ENCODE measurements at places on chromosomes 7 and 10.

- DNase-seq: no peak
These were observed 78.1 kb downstream of the CDK1 start for GRCh38 chr10:60856405-60856804.

DNA sequence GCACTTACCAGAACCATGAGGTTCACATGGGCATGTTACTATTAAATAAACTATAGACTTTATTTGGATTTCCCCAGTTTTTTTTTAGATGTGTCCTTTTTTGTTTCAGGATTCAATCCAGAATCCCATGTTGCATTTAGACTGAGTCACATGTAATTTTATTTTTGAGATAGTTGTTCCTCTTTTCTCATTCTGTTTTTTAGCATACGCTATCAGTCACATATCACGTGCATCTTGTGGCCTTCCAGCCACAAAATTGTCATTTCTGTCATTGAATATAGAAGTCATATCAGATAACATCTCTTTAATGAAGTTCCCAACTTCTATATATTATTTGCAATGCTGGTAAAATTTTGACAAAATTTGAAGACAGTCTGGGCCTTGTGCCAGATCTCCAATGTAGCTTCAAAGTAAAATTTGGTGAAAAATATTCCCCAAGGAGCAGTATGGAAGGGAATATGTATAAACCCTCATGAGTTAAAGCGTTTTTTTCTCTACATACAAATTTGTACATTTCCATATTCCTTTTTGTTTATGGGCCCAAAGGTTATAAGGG, 132.3 kb upstream of the MKI67 start:
- DNase-seq: no peak

- DNase-seq: no peak
These were observed 641.8 kb upstream of the FOXK1 start for GRCh38 chr7:4040109-4040928.

DNA sequence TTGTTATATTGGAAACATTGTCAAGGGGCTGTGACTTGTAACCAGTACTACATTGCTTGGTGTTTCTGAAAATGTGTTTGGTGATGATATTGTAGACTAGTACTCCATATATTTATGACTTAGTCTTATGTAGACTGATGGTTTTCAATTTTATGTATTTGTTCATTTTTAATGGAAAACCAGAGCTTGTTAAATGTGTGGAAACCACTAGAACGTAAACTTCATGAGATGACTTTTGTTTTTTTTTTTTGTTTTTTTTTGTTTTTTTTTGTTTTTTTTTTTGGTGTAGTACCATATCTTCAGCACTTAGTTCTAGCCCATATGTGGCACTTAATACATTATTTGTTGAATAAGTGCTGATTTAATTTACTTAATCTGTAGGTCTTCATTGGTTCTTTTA, 518.6 kb downstream of the AUTS2 start:
- no peak for DNase-seq

- DNase-seq: no peak
These were observed 190.9 kb upstream of the CXCL12 start for GRCh38 chr10:44575601-44576380.

DNA sequence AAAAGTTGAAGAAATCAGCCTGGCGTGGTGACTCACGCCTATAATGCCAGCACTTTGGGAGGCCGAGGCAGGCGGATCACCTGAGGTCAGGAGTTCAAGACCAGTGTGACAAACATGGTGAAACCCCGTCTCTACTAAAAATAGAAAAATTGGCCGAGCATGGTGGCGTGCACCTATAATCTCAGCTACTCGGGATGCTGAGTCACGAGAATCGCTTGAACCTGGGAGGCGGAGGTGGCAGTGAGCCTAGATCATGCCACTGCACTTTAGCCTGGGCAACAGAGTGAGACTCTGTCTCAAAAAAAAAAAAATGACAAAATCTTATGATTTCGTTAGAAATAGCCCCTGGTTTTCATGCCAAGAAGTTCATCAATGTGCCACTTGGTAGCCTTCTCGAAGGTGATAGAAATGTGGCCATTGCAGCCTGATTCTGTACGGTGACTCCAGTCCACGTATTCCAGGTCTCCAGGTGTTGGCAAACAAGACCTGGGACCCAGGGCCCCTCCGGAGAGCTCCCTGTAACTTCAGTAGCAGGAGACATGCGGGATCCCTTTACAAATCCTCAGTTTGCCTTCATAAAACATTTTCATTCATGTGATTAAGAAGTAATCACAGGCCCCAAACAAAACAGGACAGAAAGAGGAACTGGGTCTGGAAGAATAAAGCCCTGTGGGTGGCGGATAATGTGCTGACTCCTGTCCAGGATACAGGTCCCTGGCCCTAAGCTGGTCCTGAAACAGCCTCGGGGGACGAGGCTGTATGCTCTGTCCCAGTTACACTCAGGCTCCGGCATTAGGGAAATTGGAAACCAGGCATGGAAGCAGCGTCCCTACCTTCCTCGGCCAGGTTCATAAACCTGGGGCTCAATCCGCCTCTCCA, 207.3 kb upstream of the SH2B2 start:
- DNase-seq: no peak

GRCh38 chr10:78078539-78079330, 45.1 kb downstream of the RPS24 start:
- no peak for DNase-seq

DNA sequence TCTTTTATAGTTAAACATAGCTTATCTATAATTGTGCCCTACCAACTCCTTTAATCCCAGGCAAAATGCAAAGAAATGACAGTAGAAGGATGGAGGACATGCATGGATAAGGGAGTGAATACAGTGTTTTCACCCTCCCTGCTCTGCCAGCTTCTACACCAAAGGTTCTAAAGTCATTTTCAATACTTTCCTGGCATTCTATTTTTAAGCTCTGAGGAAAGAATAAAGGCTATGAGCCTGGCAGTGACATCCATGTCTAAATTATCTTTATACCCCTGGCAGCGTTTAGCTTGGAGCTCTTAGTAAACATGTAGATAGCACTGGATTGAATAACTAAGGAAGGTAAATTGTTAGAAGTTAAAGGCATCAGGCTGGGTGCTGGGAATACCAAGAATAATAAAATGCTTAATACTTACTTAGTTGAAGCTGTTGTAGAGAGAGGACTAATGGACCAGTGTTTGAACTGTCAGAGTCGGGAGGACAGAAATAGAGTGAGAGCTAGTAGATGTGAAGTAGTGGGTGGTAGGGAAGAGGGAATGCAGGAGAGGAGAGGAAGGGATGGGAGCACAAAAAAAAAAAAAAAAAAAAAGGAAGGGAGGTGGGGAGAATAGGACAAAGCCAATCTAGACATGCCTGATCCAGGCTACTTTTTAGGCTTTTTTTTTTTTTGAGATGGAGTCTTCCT, 518.9 kb downstream of the GALNT17 start:
- no peak for DNase-seq

GRCh38 chr10:8321990-8322389, 267.5 kb downstream of the GATA3 start:
- DNase-seq: no peak

DNA sequence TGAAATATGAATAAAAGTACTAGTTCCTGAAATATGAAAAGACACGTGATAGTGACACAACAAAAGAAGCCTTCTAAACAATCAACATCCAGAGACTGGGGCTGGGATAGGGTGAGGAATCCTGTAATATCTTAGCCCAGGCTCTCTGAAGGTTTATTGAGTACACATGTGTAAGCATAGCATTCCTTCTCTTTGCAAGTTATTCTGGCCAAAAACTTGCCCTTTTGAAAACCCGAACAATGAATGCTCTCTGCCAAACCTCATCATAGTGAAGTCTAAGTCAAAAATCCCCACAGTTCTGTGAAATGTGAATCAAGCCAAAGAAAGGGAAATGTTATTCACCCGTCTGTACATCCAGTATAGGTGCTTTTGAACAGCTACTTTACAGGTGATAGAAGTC, 11.6 kb downstream of the SEMA3D start:
- DNase-seq: no peak

DNA sequence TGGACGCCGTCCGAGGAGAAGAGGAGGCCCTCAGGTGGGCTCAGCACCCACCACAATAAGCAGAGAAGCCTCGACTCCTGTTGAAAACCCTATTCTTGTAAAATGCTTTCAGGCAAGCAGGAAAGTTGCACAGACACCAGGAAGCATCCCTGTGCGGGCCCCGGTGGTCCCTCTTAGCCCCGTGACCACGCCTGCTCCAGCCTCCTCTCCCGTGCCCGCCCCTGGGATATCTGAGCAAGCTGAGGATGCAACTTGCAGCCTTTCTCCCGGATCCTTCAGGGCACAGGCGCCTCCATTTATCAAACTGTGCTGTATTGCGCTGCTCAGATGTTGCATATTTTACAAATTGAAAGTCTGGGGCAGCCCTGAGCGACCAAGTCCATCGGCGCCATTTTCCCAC, 72.7 kb downstream of the CFAP46 start:
- no peak for DNase-seq

DNA sequence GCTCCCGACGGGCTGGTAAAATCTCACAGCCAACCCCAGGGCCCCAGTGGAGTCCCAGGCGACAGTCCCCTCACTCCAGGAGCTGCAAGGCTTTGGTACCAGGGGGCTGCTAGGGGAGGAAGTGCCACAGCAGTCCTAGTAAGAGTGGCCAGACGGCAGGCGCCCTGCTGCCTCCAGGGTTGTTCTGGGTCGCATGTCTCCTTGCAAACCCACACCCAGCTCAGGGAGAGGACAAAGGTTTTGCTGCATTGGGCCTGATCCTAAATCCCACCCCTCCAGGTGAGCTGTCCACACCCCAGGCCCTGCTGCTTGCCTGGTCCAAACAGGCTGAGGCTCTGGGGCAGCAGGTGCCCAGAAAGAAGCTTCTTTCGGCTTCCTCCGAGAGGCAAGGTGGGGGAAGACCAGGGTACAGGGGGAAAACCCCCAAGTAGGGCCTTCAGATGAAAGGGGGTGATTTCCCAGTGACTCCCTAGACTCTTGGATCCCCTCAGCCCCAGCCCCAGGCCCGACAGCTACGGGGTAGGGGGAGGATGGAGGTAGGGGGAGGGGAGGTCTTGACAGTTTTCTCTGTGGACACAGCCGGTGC, 4.2 kb upstream of the KCP start:
- DNase-seq: no peak

DNA sequence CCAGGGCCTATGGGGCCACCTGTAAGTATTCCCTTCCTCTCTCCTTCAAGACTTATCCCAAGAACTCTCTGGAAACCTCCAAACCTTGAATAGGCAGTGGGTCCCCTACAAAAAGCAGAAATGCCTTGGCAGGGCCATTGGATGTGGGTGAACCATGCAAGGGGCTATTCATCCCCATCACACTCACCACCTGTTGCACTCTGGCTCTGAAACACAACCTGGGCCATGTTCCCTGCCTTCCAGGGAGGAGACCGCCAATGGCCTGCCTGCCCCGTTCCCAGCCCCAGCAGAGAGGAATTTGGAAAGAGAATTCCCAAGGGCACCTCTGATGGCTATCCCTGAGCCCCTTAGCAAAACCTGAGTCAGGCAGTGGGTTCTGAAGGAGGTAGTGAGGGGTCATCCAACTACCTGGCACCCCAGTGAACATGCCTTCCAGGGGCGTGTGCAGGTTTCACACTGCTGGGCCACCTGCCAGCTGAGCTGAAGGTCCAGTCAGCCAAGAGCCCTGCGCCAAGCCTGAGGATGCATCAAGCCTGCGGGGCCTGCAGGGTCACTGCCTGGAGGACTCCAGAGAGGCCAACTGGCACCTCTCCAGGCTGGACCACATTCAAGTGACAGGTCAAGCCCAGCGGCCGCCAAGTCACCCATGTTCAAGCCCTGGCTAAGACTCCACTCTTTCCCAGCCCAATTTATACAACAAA, 101.3 kb downstream of the COL13A1 start:
- DNase-seq: no peak

DNA sequence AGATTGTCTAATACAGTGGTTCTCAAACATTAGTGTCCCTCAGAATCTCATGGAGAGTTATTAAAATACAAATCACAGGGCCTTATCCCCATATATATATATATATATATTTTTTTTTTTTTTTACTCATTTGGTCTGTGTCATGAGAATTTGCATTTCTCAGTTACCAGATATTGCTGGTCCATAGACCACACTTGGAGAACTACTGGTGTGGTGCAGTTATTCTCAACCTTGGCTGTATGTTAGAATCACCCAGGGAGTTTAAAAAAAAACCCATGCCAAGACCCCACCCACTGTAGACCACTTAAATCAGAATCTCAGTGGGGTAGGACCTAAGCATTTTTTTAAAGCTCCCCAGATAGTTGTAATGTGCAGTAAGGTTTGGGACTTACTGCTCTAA, 179.9 kb downstream of the AUTS2 start:
- DNase-seq: no peak

DNA sequence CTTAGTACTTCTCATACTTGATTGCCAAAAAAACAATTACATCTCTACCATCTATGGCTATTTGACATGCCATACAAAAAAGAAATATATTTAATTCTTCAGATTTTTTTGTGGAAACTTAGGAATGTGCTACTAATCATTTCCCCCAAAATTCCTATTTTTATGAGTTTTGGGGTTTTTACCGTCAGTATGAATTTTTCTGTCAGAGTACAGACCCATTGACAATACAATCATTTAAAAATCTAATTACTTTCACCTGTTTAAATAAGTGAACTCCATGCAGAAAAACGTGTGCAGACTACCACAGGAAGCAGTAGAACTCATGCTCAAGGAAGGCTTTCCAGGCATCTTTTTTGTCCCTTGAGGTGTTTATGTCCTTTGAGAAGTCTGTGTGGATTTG, 48.8 kb upstream of the FOXP2 start:
- DNase-seq: no peak

DNA sequence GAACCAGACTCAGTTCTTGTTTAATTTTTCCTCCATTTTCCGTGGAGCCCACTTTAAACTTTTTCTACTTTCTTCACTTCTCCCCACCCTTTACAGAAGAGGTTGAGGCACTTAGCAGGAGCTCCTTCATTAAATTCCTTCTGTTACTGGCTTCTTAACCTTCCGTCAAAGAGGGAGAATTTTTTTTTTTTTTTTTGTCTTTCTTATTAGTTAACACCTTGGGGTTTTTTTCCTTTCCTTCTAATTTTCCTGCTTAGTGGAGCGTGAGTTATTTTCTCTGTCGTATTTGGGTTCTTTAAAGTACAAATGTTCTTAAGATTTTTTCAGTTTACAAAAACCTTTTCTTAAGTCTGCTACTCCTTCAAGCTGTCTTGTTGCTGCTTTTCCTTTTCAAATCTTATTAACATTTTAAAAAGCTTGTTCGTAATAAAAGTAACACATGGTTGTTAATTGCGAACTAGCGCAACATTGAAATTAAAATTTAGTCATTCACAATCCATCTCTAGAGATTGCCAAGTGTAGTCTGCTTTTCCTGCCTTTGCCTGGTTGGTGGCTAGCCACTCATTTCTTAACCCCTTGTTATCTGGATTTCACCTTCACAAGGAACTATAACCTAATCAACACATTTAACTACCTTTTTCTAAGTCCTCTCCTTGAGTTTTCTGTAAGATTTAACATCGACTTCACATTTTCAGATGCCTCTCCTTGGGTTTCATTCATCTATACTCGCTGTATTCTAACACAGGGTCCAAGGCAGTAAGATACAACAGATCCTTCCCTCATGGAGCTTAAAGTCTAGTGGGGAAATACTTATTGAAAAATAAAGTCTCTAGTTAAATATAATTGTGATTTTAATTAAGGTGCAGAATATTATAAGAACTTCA, 2.0 kb downstream of the BMPR1A start:
- no peak for DNase-seq

GRCh38 chr10:43867667-43868565, 219.2 kb upstream of the ZNF32 start:
- DNase-seq: peak; percentile 96

- DNase-seq: no peak
These were observed 7.2 kb downstream of the DNAH11 start for GRCh38 chr7:21550076-21550475.

All from hepatic stellate cell (primary cell).